GM06990 (cell line): ENCODE measurements at places on chromosomes 6 and 20.

DNA sequence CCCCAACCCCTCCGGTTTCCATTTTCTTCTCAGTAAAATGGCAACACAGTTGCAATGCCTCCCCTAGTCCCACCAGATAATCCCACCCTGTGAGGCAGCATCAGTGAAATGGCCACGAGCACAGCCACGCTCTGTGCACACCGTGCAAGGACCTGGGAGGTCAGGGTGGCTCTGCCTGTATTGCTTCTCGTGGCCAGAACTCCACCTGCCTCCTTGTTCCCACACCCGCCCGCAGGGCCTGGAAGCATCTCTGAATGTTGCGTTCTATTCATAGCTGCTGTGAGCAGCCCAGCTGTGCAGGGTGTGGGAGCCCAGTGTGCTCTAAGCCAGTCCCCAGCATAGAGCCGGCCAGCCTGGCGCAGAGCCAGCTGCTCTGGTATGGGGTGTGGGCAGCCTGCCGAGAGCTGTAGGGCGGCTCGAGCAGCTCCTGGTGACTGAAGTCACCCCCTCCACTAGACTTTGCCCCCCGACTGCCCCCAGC, 161.1 kb downstream of the DLL1 start:
- no peak for DNase-seq

- DNase-seq, result peak; percentile 89
These were observed at the start of gene TRERF1 for GRCh38 chr6:42451333-42452170. TRERF1 (minus strand) TSS chr6:42451926; CDS start chr6:42269590, 182,336 bp downstream.

- no peak for DNase-seq
These were observed 5.2 kb upstream of the TFEB start for GRCh38 chr6:41740366-41741162.

DNA sequence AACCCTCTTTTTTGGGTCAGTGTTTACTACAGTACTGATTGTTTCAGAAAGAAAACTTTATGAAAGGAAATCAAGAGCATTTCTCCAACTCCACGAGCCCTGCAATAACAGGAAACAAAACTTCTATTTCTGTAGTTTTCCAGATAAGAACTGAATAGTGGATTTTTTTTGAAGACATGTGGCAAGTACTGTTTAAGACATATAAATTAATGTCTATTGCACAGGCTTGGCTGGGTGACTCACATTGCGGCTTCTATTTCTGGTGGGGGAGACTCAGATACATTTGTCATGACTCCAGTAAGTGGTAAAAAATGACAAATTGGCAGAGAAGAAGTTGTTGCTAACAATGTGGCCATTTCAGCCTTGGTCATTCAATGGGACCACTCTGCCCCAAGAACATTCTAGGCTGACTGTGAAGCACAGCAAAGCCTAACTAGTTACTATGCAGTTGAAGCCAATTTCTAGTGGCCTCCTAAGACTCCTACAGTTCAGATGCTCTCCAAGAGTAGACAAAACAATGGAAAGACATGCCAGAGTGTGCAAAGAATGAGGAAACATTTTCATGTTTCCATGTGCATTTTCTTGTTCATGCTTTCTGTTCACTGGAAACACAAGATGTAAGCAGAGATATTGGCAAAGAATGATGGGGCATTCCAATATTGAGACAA, 200.9 kb downstream of the EDN1 start:
- DNase-seq, result no peak

DNA sequence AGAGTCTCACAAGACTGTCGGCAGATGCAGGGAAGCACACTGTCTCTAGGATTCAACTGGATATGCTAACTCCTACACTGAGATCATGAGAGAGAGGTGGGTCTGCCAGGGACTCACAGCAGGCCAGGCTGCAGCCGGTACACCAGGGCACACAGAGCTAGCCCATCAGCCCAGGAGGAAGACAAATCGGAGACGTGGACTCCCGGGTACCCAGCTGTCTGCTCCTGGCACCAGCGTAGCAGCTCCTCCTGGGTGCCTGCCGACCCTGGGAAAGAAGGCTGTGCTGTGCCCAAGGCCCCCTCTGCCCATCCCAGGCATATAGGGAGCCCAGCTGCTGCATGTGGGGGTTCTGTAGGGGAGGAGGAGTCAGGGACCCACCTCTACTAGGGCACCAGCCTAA, 7.0 kb downstream of the MICAL1 start:
- no peak for DNase-seq

DNA sequence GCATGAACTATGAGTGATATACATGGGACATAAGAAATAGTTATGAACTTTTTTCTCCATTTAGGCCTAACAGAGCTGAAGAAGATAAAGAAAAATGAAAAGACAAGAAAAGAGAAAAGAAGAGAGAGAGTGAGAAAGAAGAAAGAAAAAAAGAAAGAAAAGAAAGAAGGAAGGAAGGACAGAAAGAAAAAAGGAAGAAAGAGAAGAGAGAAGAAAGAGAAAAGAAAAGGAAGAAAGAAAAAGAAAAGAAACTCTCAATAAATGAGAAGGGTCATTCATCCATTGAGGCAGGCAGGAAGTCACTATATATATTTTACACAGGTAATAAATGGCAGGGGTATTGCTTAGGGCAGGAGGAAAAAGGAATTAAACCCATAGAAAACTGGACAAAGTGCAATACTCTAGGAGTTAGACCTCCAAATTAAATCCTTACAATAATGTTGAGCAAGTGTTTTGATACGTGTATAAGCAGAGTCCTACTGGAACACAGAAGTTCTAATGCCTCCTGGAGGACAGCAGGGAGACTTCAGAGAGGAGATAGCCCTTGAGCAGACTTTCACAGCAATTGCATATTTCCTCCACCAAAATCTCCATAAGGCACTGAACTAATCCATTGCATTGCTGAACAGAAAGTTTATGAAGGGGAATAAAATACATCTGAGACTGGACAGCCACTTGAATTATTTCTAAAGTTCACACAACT, 86.4 kb upstream of the TENT5A start:
- DNase-seq, result no peak

DNA sequence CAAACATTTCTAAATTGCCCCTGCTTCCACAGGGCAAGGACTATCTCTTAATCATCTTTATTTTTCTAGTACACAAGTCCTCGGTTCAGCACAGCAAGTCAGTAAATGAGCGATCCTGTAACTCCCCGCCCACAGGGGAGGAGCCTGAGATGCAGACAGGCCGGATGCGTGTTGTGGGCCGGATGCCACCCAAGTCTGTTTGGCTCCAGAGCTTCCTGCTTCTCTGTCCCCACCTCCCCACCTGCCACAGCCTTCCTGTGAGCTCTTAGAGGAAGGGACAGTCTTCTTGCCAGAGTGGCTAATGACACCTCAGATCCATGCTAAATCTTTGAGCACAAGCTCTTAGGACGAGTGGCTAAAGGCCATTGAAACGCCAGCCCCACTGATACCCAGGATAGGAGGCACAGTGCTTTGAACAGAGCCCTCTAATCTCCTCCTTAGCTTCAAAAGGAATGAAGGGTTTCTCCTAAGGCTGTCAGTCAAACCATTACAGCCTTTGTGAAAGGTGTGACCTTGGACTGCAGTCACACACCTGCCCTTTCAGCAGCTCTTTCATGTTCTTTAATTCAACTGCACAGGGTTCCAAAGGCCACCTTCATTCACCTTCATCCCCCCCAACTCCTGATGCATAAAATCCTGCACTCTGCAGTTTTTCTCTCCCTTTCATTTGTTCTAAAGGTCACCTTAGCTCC, 264.3 kb downstream of the TFAP2C start:
- DNase-seq, result peak; percentile 29

- DNase-seq, result no peak
These were observed 178.2 kb downstream of the LRFN2 start for GRCh38 chr6:40408786-40409542.

GRCh38 chr20:38674092-38674764, 50.1 kb upstream of the SLC32A1 start:
- peak; percentile 85 for DNase-seq

- DNase-seq, result no peak
These were observed 972.7 kb downstream of the KIF16B start for GRCh38 chr20:15600565-15600964.

DNA sequence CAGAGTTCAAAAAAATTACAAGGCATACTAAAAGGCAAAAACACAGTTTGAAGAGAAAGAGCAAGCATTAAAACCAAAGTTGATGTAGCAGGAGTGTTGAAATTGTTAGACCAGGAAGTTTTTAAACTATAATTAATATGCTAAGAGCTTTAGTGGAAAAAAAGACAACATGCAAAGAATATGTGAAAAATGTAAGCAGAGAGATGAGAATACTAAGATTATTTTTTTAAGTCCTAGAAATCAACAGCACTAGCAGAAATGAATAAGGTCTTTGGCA, 192.6 kb downstream of the ERMARD start:
- no peak for DNase-seq

DNA sequence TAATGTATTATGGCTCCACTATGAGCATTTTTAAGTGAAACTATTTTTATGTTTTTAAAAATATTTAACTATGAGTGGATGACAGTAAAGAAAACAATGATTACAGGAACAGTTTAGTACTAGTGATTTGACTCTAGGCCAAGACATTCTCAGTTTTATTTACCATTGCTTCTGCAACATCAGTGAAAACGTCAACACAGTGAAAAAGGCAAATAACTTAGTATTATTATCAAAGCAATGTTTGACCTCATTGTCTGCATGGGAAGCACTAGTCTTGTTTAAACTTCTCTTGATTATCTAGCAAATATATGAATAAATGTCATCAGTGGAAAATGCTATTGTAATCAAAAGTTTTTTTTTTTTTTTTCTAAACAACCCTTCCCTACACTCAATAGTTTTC, 165.0 kb downstream of the HTR1B start:
- no peak for DNase-seq

DNA sequence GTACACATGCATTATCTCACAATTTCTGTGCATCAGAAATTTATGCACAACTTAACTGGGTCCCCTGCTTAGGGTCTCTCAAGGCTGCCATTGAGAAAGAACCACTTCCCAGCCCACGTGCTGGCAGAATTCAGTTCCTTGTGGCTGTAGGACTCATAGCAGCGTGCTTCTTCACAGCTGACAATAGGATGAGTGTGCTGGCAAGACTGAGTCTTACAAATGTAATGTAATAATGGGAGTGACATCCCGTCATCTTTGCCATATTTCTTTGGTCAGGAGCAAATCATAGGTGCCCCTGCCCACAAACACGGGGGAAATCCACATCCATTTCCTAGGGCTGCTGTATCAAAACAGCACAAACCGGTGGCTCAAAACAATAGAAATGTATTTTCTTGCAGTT, 77.4 kb downstream of the FIG4 start:
- DNase-seq, result no peak

DNA sequence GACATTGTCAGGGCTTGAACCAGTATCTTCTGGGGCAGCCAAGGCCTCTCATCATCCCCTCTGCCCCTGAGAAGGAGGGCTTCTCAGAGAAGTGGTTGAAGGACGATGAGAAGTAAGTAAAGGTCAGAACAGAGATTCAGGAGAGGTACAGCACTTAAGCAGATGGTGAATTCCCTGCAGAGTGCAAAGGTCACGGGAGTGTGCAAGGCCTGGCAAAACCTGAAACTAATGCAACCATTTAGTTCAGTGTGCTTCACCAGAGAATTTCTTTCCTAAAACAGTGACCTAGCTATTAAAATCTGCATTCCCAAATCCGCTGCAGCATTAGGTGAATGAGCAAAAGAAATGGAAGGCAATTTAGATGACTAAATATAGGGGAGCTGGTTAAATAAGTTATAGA, 58.4 kb downstream of the TRERF1 start:
- DNase-seq, result no peak

- no peak for DNase-seq
These were observed 260.0 kb downstream of the DHX35 start for GRCh38 chr20:39222101-39222500.

- DNase-seq, result no peak
These were observed 886 bp upstream of the NFATC2 start for GRCh38 chr20:51543422-51543788.

- DNase-seq, result no peak
These were observed 15.4 kb downstream of the COQ3 start for GRCh38 chr6:99378636-99379035.

- DNase-seq, result no peak
These were observed 272.1 kb upstream of the DEFB115 start for GRCh38 chr20:30985386-30985785.

GRCh38 chr6:44906761-44907160, 421.4 kb upstream of the RUNX2 start:
- no peak for DNase-seq

DNA sequence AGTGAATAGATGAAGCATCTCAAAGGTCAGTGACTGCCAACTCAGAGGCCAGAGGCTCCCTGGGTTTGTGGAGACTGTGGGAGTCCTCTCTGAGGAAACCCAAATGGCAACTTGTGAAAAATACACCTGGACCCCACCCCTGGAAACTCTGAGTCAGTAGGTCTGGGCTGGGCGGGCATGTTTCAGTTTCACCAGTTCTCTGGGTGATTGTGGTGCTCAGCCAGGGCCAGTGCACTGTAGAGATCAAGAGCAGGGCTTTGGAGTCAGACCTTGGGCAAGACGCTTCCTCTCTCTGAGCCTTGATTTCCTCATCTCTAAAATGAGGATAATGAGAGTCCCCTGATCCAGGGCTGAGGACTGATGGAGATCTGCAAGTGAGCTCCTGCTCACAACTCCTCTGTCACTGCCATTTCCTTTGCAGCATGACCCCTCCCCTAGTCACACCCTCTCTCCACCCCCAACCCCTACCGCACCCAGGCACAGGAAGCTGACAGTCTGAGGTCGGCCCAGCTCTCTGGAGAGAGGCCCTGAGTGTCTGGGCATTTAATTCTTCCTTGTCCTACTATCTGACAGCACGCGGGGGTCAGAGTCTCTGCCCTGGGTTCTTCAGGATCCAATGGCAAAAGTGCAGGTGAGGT, 5.1 kb downstream of the DEF6 start:
- peak; percentile 76 for DNase-seq

DNA sequence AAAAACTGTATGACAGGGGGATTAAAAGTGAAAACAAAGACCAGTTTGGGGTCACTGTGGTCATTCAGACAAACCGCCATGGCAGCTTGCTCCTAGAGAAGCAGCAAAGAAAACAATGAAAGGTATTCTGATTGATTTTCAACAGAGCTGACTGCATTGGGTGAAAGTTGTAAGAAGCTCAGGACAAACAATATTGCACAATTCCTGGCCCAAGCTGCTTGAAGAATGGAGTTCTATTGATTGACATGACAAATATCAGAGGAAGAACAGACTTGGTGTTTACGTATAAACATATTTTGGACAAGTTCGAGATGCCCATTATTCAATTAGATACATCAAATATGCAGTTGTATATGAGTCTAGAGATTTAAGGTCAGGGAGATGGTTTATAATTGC, 62.0 kb downstream of the TRIM38 start:
- DNase-seq, result no peak

GRCh38 chr6:7392402-7392801, 2.8 kb downstream of the RIOK1 start:
- DNase-seq, result no peak

GRCh38 chr6:40671001-40671693, 84.0 kb upstream of the LRFN2 start:
- no peak for DNase-seq
